Tibial nerve (tissue), 4 donors: ENCODE measurements at places on chromosomes 7 and 10. TPM values are rescaled to one million over a fixed set of nuclear protein-coding genes. Genes with fewer than 3 reads are reported as not detected.
A peak's percentile ranks its signal among the peaks of the same experiment; 100 is the strongest.

- no peaks in the 10 kb centered on the region for H3K27me3 ChIP-seq
- DNase-seq, result no peak
- H3K4me3 ChIP-seq, result no peak overlapping the region
- no peaks in the 10 kb centered on the region for H3K4me1 ChIP-seq
These were observed 8.9 kb upstream of the LRRC18 start for GRCh38 chr10:48948470-48949037.

- no peak overlapping the region for H3K4me3 ChIP-seq
- H3K27me3 ChIP-seq, result no peaks in the 10 kb centered on the region
- no peaks in the 10 kb centered on the region for H3K4me1 ChIP-seq
These were observed 28.1 kb downstream of the STAMBPL1 start for GRCh38 chr10:88908194-88908593.

- H3K36me3 ChIP-seq, result no peaks in the 10 kb centered on the region
- no peak overlapping the region for H3K27ac ChIP-seq
- no peaks in the 10 kb centered on the region for H3K4me1 ChIP-seq
- H3K27me3 ChIP-seq, result no peaks in the 10 kb centered on the region
- H3K4me3 ChIP-seq, result no peak overlapping the region
These were observed 79.8 kb upstream of the CCDC71L start for GRCh38 chr7:106740806-106741205.

GRCh38 chr10:107898392-107898791 is 733.9 kb upstream of the SORCS1 start:
- H3K4me1 ChIP-seq, result no peaks in the 10 kb centered on the region
- H3K27ac ChIP-seq, result no peak overlapping the region
- DNase-seq, result no peak
- H3K36me3 ChIP-seq, result no peaks in the 10 kb centered on the region
- H3K27me3 ChIP-seq, result no peaks in the 10 kb centered on the region

DNA sequence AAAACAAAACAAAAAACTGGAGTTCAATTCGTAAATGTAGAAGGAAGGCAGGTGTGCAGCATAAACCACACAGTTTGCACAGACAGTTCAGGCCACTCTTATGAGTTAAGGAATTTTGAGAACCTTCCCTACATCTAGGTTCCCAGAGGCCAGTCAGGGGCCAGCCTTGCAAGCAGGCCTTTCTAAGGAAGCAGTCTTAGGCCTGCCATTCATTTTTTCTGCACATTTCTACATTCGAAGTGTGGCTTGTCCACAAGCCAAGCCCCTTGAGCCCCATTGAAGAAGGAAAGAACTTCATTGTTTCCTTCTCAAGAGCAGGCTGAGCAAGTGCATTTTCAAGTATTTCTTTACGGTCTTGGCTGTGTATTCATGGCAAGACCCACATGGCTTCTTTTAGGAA is 11.4 kb upstream of the OSBPL3 start:
- no peak for DNase-seq
- H3K27ac ChIP-seq, result no peak overlapping the region
- H3K27me3 ChIP-seq, result no peaks in the 10 kb centered on the region
- no peaks in the 10 kb centered on the region for H3K4me1 ChIP-seq
- no peaks in the 10 kb centered on the region for H3K36me3 ChIP-seq

- H3K36me3 ChIP-seq, result no peaks in the 10 kb centered on the region
- DNase-seq, result no peak
- H3K27me3 ChIP-seq, result no peaks in the 10 kb centered on the region
- H3K4me3 ChIP-seq, result no peak overlapping the region
These were observed 15.4 kb upstream of the GRB10 start for GRCh38 chr7:50798126-50798525.

DNA sequence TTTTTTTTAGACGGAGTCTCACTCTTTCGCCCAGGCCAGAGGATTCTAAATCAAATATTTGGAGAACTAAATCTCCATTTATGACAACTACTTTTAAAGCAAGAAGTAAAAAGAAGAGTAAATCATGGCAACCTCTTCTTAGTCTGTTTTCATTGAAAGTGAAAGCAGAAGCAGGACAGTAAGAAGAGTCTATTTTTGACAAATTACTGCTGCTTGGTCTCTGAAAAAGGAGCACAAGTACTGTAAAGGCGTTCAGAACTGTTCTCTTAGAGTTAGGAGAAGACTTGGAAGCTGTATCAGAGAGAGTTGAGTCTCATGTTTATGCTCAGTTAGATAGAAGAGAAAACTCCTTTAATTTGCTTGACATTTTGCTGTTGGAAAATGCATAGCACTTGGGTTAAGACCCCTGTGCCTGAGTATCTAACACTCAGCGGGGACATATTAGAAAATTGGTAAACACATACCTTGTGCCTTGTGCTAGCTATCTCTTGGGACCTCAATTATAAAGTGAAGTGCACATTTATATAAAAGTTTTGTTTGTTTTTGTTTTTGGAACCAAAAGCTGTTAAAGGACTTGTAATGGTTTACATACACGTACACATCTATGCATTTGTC is 433.0 kb downstream of the ANKRD7 start:
- no peaks in the 10 kb centered on the region for H3K27me3 ChIP-seq
- DNase-seq, result no peak
- H3K36me3 ChIP-seq, result no peaks in the 10 kb centered on the region
- no peak overlapping the region for H3K27ac ChIP-seq
- H3K4me1 ChIP-seq, result no peaks in the 10 kb centered on the region

- no peaks in the 10 kb centered on the region for H3K27me3 ChIP-seq
- H3K4me1 ChIP-seq, result peaks cover 11% of the 10 kb centered on the region
- H3K4me3 ChIP-seq, result no peak overlapping the region
These were observed 93.3 kb downstream of the MLLT10 start for GRCh38 chr10:21627331-21627730.

DNA sequence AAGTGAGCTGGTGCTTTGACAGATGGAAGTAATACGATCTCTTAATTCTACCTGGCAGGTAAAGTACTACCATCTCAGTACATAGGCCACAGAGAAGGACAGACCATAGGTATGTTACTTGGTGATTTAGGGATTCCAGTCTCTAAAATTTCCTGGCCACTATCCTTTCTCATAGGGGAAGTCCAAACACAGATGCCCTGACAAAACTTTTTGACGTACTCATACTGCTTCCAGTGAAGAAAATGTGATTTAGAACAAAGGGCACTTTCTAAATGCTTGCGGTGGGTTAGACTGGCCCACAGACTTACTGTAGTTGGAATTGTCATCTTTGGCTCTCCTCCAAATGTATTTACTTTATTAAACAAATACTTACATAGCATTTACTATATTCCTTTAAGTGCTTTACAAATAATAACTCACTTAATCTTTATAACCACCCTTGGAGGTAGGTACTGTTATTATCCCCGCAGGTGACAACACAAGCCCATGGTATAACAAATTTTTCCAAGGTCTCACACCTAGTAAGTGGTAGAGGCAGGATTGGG is 3.0 kb downstream of the PI4K2A start:
- H3K36me3 ChIP-seq, result no peaks in the 10 kb centered on the region
- H3K4me3 ChIP-seq, result no peak overlapping the region
- peaks cover 18% of the 10 kb centered on the region for H3K4me1 ChIP-seq
- no peak overlapping the region for H3K27ac ChIP-seq
- no peaks in the 10 kb centered on the region for H3K27me3 ChIP-seq

DNA sequence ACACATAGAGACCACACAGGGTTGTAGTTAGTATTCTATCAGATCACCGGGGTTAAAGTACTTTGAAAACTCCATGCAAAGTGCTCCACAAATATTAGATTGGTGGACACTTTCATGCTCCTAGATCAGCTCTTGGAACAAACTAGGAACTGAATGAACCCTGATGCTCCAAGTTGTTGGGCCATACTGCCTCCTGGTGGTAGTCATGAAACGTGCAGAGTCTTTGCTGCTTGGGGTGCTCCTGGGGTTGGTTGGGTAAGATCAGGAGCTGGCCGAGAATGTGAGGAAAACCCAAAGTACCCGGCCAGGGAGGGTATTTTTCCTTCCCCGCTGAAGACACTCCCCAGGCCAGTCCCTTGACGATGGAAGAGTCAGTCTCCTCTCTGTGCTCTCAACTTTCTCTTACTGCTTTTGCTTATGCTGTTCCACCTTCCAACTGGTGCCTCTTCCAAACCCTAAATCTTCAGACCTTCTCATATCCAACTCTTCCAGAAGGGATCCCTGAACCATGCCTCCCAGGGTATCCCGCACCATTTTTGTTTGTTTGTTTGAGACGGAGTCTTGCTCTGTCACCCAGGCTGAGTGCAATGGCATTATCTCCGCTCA is 918 bp upstream of the RPEL1 start:
- H3K4me1 ChIP-seq, result no peaks in the 10 kb centered on the region
- H3K27me3 ChIP-seq, result no peaks in the 10 kb centered on the region
- no peaks in the 10 kb centered on the region for H3K36me3 ChIP-seq
- no peak overlapping the region for H3K27ac ChIP-seq

DNA sequence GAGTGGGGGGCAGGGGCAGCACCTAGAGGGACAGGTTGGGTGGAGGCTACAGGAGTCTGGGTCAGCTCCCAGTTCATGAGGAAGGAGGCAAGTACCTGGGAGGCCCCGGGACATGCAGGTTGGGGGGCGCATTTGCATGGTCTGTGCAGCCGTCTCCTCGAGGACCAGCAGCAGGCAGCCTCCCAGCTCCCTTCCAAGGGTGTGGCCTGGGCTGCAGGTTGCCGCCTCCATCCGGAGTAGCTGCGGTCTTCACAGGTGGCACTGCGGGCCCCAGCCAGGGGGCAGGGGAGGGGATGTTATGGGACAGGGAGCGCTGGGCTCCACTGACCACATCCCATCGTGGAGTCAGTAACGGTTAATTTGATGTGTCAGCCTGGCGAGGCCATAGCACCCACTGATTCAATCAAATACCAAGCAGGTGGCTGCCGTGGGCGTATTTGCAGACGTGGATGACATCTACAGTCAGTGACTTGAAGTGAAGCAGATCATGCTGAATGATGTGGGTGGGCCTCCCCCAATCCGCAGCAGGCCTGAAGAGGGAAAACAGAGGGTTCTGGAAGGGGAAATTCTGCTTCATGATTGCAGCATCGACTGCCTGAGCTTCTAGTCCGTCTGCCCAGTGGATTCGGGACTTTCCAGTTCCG is 81.6 kb downstream of the PRKAG2 start:
- no peaks in the 10 kb centered on the region for H3K27me3 ChIP-seq
- no peak overlapping the region for H3K27ac ChIP-seq
- H3K4me3 ChIP-seq, result no peak overlapping the region
- H3K4me1 ChIP-seq, result peaks cover 19% of the 10 kb centered on the region

DNA sequence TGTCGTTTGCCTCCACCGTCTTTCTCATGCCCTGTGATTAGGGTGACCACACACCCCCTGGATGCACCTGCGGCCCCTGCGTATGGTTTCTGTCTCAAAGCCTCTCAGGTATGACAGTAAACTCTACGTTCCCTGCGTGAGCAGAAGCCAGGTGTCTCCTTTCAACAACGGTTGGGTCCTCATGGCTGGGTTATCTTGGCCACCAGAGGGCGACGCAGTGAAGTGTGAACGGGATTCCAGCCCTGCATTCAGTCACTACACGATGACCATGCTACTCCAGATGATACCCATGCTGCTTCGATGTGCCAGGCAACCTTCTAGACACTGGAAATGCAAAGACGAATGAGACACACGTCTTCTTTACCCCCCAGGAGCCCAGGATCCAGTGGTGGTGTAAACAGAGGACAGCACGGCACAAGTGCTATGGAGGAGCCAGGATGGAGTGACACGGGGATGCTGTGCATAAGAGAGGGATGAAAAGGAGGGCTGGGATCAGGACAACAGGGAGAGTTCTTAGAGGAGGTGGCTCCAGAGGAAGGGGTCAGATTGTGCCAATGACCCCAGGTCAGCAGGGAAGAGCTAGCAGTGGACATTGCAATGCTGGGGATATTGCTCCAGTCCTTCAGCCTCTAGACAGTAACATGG is 228.1 kb upstream of the PFKP start:
- no peaks in the 10 kb centered on the region for H3K4me1 ChIP-seq
- no peaks in the 10 kb centered on the region for H3K27me3 ChIP-seq
- no peak overlapping the region for H3K27ac ChIP-seq
- DNase-seq, result peak; percentile 18

DNA sequence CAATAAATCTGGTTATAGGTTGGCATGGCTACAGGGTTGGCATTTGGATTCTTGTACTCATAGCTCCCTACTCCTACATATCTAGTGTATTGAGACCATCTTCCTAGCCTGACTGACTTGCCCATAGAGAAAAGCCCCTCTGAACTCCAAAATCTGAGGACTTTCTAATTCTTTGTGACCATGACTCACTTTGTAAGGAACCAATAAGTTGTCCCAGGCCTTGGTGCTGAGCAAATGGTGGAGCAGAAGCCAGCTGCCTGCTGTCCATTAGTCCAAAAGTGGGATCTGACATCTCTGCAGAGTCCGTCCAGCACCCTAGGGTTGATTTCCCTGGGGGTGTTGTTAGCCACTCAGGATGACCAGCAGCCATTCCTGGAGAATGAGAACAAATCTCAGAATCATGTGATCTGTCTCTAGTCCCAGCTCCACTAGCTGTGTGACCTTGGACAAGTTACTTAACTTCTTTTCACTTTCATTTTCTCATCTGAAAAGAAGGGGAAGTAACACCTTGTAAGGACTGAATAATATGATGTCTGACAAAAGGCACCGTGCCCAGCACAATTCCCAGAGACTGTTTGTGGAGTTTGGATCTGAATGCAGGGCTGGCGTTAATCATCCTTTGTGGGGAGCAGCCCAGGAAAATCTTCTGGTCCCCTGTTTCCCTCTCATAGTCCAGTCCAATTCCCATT is 44.1 kb downstream of the MTURN start:
- peak overlapping the region; percentile 87 for H3K27ac ChIP-seq
- H3K4me1 ChIP-seq, result peaks cover 28% of the 10 kb centered on the region
- no peak overlapping the region for H3K4me3 ChIP-seq
- no peaks in the 10 kb centered on the region for H3K36me3 ChIP-seq
- no peaks in the 10 kb centered on the region for H3K27me3 ChIP-seq

DNA sequence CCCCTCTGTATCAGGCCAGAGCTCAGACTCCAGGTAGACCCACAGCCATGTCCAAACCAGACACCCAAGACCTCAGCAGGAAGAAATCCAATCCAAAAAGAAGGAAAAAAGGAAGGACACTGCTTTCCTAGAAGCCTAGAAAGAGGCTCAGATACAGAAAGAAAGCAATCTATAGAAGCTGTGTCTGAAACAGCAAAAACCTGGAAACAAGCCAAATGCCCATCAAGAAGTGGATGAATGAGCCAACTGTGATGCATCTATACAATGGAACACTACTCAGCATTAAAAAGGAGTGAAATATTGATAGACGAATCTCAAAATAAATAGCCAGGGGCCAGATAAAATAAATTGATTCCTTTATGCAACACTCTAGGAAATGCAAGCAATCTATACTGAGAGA is 31.6 kb downstream of the GRB10 start:
- no peaks in the 10 kb centered on the region for H3K36me3 ChIP-seq
- H3K27me3 ChIP-seq, result no peaks in the 10 kb centered on the region
- DNase-seq, result no peak
- no peak overlapping the region for H3K4me3 ChIP-seq
- no peak overlapping the region for H3K27ac ChIP-seq
- H3K4me1 ChIP-seq, result no peaks in the 10 kb centered on the region

- DNase-seq, result peak; percentile 39
- no peaks in the 10 kb centered on the region for H3K36me3 ChIP-seq
- H3K4me1 ChIP-seq, result no peaks in the 10 kb centered on the region
- no peak overlapping the region for H3K27ac ChIP-seq
- H3K27me3 ChIP-seq, result no peaks in the 10 kb centered on the region
These were observed 34.1 kb downstream of the LRRC20 start for GRCh38 chr10:70348228-70348850.

- no peaks in the 10 kb centered on the region for H3K36me3 ChIP-seq
- no peak overlapping the region for H3K4me3 ChIP-seq
- H3K27me3 ChIP-seq, result no peaks in the 10 kb centered on the region
- no peak for DNase-seq
These were observed 74.3 kb upstream of the GNAI1 start for GRCh38 chr7:80060218-80060806.

ADIRF gene
- total RNA-seq, result 849 TPM

ELN gene
- total RNA-seq, result 46.5 TPM

PIP gene
- not detected for total RNA-seq

TNS3 gene
- 118 TPM for total RNA-seq

SPDYE1 gene
- total RNA-seq, result not detected

CNPY1 gene
- total RNA-seq, result 0.30 TPM

PCGF5 gene
- total RNA-seq, result 29.6 TPM

GIMAP4 gene
- total RNA-seq, result 23.7 TPM

CASP7 gene
- 12.9 TPM for total RNA-seq
